ENCODE measurements at places on chromosomes 4 and X.

DNA sequence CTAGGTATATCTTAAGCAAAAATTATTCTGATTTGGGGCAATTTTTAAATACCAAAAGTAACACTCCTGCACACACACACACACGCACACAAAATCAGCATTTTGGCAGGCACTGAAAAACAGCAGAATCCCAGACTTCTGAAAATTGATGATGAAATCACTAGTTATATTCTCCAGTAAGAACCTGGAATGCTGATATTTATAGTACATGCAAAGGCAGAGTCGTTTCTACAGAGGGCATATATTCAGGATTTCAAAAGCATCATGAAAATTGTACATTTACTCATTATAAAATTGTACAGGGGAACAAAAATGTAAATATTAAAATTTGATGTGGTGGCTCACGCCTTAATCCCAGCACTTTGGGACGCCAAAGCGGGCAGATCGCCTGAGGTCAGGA, 352.5 kb upstream of the PITX2 start:
- no peak for DNase-seq

DNA sequence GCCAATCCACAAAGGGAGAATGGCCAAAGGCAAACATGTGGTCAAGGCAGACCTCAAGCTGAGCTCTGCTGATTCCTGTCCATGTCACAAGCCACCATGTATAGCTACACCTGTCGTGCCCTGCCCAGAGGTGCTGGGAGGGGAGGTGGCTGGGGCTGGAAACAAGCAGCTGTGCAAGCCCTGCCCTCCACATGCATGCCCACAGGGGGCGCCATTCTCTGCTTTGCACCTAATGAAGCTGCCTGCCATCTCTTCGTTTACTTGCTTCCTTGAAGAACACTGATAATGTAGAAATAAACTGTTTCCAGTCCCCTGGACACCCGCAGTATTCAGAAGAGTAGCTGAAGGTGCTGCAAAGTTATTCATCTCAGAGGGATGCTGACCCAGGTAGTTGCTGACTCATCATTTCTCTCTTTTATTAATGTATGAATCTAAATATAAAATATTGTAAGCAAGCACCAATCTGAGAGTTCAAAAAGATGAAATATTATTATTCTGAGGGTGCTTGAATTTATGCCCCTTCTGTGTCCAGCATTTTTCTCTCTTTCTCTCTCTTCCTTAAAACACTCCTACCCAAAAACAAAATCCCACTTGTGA, 278.6 kb downstream of the ADGRA3 start:
- DNase-seq: no peak

DNA sequence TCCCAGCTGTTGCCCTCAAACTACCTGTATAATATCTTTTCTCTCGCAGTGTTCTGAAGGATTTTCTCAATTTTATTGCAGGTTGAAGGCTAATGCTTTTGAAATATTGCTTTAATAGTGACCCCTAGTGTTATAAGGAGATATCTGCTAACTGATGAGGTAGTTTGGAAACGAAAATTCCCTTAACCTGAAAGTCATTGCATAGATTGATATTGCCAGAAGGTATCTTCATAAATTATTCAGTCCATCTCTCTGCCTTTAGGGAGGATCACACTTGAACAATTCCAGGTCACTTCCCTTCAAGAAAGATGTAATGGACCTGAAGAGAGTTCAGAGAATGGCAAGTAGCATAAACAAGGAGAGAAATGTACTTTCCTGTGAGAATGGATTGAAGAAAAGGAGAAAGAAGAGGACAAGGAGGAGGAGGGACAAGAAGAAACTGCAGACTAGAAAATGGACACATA, 44.1 kb downstream of the TIGD4 start:
- peak; percentile 26 for DNase-seq

GRCh38 chr4:163901319-163901718, 406.8 kb downstream of the TMA16 start:
- DNase-seq: no peak

DNA sequence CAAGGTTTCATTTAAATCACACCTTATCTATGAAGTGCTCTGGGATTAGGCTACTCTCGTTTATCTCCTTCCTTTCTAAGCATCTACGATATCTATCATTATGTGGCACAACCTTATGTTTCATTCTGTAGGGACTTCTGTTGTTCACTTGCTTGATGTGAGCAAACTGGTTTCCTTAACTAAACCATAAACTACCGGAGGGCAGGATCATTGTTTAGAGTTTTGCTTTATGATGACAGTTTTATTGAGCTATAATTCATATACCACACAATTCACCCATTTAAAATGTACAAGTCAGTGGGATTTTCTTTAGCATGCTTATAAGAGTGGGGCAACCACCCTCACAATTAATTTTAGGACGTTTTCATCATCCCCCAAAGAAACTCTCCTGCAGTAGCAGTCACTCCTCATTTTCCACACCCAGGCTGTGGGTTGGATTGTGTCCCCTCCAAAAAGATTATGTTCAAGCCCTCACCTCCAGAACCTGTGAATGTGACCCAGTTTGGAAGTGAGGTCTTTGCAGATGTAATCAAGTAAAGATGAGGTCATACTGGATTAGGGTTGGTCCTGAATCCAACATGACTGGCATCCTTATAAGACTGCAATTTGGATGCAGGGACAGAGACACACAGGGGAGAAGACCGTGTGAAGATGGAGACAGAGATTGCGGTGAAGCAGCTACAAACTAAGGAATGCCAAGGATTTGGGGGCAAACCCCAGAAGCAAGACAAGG, 42.1 kb upstream of the SH3RF1 start:
- no peak for DNase-seq

DNA sequence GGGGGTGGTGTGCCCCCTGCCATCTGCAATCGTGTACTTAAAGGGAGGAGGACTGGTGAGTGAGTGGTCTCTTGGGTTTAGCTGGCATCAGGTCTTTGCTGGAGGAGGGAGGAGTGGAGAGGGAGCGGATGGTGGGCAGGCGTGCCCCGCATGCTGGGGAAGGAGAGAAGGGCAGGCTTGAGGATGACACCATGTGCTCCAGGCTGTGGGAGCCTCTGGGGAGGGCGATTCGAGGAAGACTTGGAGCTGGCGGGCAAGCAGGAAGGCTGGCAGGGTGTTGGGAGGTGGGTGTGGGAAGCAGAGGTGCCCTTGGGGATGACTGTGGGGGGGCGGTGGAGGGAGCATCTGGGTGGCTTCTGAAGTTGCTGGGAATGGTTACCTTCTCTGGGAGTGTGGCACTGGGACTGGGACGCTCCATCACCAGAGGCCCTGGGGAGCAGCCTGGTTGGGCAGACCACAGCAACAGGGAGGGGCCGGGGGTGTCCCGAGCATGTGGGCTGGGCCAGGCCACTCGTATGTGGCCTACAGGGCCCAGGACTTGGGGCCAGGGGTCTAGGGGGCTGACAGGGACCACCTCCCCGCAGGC, 30.8 kb upstream of the AFAP1 start:
- no peak for DNase-seq

DNA sequence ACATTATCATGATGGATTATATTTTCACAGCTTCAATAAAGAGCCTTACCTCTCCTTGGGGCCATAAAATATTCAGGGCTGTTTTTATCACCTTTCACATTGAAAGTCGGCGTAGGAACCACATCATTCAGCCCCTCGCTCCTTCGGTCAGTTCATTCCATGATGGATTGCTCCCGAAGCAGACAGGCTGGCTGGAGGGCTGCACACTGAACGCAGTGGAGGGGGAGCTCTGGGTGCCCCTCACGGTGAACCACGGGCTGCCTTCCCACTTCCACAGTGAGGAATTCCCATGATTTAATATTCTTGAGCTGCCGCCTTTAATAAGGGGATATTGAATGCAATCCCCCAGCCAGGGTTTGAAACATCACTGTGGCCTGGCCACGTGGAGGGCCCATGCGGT, 16.0 kb downstream of the PPP2R2C start:
- DNase-seq: no peak

GRCh38 chrX:101774340-101774739, 114.7 kb upstream of the ARMCX2 start:
- DNase-seq: no peak

DNA sequence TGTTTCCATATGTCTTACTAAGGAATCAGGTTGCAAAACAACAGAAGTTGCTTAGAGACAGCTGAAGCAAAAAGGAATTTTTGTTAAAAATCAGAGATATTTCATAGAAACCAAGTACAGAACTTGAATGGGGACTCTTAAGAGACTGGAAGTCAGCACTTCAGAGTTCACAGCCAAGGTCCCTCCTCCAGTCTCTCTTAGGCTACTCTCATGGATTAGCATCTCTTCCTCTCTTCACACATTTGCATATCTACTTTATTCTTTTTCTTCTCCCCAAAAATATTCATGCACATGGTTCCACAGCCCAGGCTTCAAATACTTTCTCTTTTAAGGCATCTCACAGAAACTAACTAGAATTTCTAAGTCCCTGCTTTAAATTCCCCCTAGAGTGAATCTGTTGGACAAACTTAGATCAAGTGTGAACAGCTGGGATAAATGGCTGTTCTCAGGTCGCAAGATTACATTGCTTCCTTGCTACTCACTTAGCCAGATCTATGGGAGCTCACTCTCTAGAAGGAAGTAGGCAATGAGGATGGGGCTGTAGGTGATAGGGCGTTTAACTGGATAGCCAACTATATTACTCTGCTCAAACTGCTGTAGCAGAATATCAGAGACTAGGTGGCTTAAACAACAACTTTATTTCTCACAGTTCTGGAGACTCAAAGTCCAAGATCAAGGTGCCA, 73.7 kb upstream of the GALNT7 start:
- no peak for DNase-seq

DNA sequence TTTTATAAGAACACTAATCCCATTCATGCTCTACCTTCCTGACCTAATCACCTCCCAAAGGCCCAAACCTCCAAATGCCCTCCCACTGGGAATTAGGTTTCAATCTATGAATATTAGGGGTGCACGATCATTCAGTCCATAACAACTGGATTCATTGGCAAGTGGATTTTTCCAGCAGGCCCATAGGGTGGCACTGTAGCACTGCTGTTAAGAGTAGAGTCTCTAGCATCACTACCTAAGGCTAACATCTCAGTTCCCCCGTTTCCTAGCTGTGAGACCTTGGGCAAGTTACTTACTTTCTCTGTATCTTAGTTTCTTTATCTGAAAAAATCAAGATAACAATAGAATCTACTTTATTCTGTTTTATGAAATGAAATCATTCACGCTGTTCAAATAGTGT, 315.8 kb downstream of the STIM2 start:
- DNase-seq: no peak

DNA sequence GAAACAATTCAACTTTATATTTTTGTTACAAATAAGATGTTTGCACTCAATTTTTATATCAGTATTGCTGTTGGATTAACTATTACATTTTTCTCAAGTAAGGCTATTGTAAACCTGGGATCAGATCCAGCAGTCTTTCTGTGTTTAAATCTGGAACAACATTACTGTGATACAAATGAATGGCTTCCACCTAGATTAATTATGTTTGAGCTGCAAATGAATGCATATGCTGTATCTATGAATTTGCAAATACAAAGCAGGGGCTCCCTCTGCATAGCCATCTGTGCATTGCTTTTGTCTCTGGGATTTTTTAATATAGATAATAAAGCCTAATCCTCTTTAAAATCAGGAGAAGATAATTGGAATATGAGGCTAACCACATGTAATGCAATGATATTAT, 69.8 kb upstream of the NEIL3 start:
- no peak for DNase-seq

- DNase-seq: peak; percentile 7
These were observed 104.2 kb downstream of the FAM47B start for GRCh38 chrX:35046660-35047296.

DNA sequence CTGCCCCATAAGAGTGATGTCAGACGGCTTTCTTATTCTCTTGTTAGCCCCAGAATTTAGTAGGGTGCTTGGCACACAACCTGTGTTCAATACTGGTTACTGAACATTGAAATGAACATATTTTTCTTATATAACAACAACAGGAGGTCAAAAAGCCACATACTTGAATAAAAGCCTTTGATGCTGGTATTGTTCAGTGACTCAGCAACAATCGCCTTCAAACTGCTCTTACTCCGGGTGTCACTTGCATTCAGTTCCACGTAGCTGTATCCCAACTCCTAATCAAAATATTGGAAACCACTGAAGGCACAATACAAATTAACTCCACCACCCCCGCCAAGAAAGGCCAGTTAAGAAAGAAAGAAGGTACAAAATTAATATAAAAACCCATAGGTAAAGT, 61.5 kb downstream of the RFC1 start:
- no peak for DNase-seq

GRCh38 chr4:15653864-15654592, 1.1 kb downstream of the FBXL5 start:
- DNase-seq: peak; percentile 43

- DNase-seq: peak; percentile 85
These were observed at the start of gene SLC39A8 for GRCh38 chr4:102344954-102345794. TSS of gene SLC39A8 (minus strand) at chr4:102345482. CDS start at chr4:102344662, 820 bp downstream.

DNA sequence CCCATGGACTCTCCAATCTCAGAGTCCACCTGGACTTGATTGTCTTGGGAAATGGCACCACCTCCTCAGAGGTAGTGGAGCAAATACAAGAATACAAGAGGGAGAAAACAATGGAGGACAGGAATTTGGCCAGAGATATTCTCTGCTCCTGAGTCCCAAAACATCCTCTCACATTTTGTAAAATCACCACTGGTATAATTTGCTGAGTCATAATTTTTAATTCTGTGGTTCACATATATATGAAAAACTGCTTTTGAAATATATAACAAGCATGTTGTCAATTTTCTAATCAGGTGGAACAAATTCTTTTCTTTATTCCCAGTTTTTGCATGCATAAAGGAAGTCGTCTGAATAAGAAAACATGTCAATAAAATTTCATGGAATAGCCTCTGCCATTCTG, 356.1 kb downstream of the AFF2 start:
- no peak for DNase-seq

GRCh38 chr4:98517218-98518021, 141.0 kb downstream of the TSPAN5 start:
- no peak for DNase-seq

- DNase-seq: no peak
These were observed 103.8 kb upstream of the PPP3CA start for GRCh38 chr4:101451086-101451485.

GRCh38 chrX:108270739-108271396, 167.4 kb downstream of the COL4A6 start:
- no peak for DNase-seq

GRCh38 chr4:14529653-14530052, 472.6 kb upstream of the CPEB2 start:
- DNase-seq: no peak

DNA sequence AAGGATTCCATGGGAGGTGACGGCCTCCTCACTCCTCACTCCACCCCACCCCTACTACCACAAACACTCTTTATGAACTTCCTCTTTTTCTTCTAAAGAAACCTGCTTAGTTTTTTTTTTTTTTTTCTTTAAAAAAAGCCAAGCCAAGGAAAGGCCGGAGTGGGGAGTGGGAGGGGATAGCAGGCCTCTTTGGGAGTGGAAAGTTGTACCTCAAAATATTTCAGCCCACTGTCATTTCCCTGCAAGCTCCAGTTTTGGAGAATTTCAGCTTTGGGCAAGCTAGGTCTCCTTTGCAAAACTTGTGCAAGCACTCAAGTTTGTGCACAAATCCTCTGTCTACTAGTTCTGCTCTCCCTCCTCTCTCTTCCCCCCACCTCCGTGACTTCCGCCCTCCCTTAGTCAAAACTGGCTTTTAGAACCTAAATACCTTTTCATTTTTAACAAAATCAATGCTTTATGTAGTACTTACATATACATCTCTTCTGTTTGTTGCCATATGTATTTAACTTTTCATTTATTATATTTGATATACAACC, 512 bp upstream of the ANTXR2 start:
- no peak for DNase-seq

- peak; percentile 36 for DNase-seq
These were observed 401 bp downstream of the SOWAHD start for GRCh38 chrX:119758731-119759247.

- DNase-seq: peak; percentile 54
These were observed 185.4 kb downstream of the OR13H1 start for GRCh38 chrX:131729295-131729694.

- peak; percentile 39 for DNase-seq
These were observed 52.0 kb upstream of the ATOH1 start for GRCh38 chr4:93776386-93777080.
